ENCODE measurements at places on chromosomes 4 and X.

DNA sequence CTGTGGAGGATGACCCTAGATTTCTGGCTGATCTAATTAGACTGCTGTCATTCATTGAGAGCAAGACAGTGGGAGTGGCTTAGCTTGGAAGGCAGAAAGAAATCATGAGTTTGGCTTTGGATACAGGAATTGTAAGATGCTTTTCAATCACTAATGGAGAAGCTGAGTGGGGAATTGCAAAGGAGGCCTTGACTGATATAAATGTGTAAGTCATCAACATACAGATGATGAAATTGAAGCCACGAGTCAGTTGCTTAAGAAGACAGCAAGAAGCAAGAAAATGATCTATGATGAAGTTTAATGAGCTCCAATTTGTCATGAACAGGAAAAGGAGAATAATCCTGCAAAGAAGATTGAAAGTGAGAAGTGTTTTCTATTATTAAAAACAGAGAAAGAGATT lies 136.7 kb upstream of the C1QTNF7 start:
- DNase-seq: no peak

GRCh38 chr4:46372878-46373277 lies 17.1 kb downstream of the GABRA2 start:
- DNase-seq: no peak

DNA sequence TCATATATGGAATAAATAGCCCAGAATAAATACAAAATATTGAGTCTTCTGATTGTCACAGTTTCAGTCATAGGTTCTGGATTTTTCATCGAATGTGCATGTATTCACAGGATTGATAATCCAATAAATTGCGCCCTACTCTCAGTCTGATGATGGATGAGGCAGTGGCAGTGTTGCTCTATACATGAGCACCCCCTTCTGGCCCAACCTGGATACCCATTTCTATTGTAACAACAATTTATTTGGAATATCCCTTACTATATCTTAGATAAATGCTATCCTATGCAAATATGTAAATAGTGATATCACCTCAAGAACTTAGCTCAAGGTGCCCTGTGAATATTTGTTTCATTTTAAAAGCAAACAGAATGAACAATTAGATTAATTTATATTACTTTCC lies 733.7 kb upstream of the PABPC4L start:
- DNase-seq: no peak

DNA sequence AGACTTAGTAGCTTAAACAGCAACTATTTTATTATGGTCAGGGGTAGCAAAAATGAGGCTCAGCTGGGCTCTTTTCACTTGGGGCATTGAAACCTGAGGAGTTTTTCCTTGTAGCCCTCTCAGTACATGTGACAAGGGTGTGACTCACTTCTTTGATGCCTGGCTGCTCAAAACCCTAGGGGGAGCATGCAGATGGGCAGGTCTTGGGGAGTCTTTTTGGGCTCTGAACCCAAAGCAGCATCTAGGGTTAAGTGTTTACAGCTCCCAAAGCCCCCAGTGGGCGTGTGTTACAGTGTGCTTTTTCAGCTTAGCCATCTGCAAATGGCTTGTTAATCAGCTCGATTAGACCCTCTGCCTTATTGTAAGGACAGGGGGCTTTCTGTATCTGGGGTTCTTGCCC lies 1752.7 kb downstream of the PCDH7 start:
- DNase-seq: no peak

GRCh38 chrX:29824176-29824906 lies 391.0 kb upstream of the MAGEB2 start:
- no peak for DNase-seq

GRCh38 chr4:101282076-101282844 lies 65.1 kb downstream of the PPP3CA start:
- peak; percentile 28 for DNase-seq

DNA sequence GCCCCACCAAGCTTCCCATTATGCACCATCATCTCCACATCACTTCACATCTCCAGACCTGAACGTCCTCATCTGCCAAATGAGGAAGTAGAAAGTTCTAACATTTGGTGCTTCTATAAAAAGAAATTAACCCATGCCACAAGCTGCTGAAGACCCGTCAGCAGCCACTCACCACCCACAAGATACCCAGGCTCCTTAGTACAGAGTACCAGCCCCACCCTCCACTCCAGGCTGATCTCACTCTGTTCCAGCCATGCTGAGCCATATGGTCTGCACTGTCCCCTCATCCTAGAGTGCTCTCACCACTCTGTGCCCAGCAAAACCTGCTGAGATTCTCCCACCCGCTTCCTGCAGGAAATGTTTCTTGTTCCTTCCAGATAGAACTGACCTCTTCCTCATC lies 240.8 kb upstream of the PPARGC1A start:
- no peak for DNase-seq

- peak; percentile 77 for DNase-seq
Observed at GRCh38 chrX:24149351-24150050, at the start of gene ZFX. Gene ZFX (plus strand): TSS chrX:24149729. CDS start chrX:24172743, 23,014 bp downstream.

DNA sequence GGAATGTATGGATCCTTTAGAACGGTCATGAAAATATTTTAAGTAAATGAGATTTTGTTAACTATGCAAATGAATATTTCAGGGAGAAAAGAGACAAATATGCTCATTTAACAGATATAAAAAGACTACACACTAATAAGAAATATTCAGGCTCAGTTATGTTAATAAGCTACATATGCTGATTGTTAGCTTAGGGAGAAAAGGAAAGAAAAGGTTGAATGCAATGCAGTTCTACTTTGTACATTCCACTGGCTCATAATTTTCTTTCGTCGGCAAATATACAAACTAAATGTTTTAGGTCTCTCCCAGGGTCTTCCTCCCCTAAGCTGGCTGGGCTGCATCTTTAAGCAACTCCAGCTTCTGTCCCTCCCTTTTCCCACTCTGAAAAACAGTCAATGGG lies 2.7 kb upstream of the RTL3 start:
- no peak for DNase-seq

- DNase-seq: no peak
Observed at GRCh38 chr4:156909010-156909409, 62.6 kb downstream of the PDGFC start.

GRCh38 chrX:31658360-31658759 lies 586.5 kb upstream of the FTHL17 start:
- DNase-seq: no peak

DNA sequence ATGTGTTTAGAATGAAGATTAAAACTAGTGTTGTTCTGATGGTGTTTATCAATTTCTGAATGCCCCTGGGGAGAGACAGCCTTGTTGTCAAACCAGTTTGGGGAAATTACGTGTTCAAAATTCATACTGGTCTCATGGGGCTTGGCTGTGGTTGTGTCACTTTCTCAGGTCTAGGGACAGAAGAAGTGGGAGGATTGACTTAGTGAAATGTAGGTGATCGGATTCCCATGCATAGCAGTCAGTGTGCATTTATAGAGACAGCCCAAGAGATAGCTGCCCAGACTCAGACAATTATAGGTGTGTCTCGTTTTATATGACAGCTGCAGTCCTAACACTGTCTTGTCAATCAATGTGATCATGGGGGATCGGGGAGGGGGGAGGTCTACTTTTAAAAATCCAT lies 94.4 kb upstream of the CLCN4 start:
- DNase-seq: no peak

DNA sequence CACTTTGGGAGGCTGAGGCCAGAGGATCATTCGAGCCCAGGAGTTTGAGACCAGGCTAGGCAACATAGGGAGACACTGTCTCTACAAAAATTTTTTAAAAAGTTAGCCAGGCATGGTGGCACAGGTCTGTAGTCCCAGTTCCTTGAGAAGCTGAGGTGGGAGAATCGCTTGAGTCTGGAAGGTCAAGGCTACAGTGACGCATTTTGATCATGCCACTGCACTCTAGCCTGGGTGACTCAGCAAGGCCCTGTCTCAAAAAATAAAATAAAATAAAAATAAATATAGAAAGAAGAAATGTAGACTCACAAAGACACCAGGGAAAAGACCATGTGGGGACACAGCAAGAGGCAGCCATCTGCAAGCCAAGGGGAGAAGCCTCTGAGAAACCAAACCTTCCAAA lies 42.3 kb upstream of the SLC7A3 start:
- DNase-seq: no peak

GRCh38 chr4:34512616-34513015 lies 1731.7 kb downstream of the ARAP2 start:
- DNase-seq: no peak

DNA sequence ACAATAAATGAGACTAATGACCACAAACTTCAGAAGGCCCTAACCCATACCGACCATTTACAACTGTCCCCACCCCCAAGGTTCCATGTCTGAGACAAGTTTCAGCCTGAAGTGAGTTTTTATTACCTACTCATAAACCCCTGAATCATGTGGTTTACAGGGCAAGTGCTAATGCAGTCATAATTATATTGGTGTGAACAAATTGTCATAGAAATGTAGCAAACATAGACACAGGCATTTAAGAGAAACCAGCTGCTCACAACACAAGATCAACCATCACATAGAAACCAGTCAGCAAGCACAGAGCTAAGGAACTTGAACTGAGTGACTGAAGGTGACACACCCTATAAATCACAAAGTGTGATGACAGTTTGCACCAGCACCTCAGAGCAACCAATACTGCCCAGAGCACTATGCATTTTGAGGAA lies 173.8 kb upstream of the MID1 start:
- DNase-seq: no peak

GRCh38 chrX:103726477-103726876 lies 15.8 kb downstream of the TMEM31 start:
- DNase-seq: no peak

DNA sequence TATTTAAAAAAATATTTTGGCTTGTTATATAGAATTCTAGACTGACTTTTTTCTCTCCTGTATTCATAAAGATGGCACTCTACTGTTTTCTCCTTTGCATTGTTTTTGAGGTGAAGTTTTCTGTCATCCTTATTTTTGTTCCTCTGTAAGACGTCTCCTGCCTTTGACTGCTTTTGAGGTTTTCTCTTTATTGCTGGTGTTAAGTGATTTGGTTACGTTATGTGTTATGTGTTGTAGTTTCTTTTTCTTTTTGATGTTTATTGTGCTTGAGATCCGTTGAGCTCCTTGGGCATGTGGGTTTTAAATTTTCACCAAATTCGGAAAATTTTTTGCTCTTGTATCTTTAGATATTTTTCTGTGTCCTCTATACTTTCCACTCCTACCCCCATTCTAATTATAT lies 50.0 kb downstream of the KDM6A start:
- peak; percentile 9 for DNase-seq

DNA sequence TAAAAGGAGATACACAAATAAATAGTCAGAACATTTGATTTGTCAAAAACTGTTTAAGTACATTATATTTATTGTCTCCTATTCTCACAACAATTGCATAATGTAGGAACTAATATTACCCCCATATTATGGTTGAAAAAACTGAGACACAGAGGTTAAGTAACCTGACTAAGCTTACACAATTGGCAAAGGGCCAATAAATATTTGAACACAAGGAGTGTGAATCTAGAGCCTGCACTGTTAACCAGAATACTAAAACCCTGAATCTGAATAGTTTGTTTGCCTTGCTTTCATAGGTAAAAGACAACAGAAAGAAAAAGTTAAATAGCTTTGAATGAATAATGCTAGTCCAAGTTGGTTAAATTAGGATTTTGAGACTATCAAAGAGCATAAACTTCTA lies 55.2 kb downstream of the IL13RA2 start:
- no peak for DNase-seq

- no peak for DNase-seq
Observed at GRCh38 chr4:152258804-152259708, 276.8 kb downstream of the FBXW7 start.

- DNase-seq: no peak
Observed at GRCh38 chrX:130543603-130544325, 142.0 kb downstream of the RBMX2 start.

DNA sequence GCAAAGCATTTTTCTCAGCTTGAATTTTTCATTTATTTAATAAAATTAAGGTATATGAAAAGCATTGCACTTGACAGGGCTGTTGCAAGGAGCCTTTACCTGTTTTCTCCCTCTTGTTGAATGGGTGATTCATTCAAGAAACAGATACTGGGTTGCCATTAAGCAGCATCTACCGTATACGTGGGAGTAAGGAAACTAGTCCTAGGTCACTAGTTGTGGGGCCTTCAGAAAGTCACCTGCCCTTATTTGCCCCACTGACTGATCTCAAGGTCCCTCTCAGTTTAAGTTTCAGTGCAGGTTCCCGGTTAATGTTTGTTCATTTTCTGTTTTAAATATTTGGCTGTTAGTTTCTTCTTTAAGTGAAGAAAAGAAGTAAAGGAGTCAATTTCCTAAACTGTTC lies 34.0 kb downstream of the LHFPL1 start:
- no peak for DNase-seq

DNA sequence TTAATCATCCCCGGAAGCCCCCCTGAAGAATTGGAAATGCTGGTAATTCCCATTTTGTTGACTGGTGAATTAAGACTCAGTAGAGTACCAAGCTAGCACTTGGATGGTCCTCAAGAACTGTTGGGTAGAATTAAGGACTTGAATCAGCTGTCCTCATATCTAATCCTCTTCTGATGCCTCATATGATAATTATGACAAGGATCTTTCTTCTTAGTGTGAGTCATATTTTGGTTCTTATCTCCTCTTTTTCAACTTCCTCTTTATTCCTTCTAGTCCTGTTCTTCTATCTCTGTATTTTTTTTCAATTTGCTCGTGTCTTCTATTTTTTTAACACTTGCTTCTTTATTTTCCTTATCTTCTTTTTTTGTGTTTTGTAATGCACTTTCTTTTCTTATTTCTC lies 206.3 kb upstream of the ANXA3 start:
- DNase-seq: no peak

DNA sequence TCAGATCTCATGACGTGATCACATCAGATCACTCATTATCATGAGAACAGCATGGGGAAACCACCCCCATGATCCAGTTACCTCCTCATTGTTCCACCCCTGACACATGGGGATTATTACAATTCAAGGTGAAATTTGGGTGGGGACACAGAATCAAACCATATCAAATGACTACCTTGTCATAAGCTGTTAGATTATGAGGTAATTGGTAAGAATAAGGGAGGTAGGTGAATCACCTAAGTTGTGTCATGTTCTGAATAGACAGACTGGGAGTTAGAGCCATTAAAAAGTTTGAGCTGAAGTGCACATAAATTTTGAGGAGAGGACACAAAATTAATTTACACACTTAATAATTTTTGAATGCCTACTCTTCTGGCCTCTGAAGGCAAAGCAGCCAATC lies 24.7 kb downstream of the SLC9B1 start:
- DNase-seq: no peak

DNA sequence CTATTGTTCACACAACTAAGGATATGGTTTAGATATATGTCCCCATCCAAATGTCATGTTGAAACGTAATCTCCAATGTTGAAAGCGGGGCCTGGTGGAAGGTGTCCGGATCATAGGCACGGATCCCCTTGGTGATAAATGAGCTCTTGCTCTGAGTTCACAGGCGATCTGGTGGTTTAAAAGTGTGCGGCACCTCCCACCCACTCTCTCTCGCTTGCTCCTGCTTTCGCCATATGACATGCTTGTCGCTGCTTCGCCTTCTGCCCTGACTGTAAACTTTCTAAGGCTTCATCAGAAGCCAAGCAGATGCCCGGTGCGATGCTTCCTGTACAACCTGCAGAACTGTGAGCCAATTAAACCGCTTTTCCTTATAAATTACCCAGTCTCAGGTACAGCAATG lies 128.5 kb downstream of the NFKB1 start:
- DNase-seq: no peak

All from central memory CD4-positive, alpha-beta T cell (primary cell).